Fibroblast of mammary gland (primary cell): ENCODE measurements at places on chromosomes 2 and 18.
A peak's percentile ranks its signal among the peaks of the same experiment; 100 is the strongest.

- DNase-seq, result peak; percentile 40
Measured at GRCh38 chr2:179932786-179933185, 71.4 kb upstream of the ZNF385B start.

GRCh38 chr2:19207452-19207851 lies 151.0 kb downstream of the OSR1 start:
- DNase-seq, result no peak

GRCh38 chr2:205878999-205879762 lies 196.9 kb downstream of the NRP2 start:
- no peak for DNase-seq

- no peak for DNase-seq
Measured at GRCh38 chr2:12708508-12709206, 8.1 kb upstream of the TRIB2 start.

DNA sequence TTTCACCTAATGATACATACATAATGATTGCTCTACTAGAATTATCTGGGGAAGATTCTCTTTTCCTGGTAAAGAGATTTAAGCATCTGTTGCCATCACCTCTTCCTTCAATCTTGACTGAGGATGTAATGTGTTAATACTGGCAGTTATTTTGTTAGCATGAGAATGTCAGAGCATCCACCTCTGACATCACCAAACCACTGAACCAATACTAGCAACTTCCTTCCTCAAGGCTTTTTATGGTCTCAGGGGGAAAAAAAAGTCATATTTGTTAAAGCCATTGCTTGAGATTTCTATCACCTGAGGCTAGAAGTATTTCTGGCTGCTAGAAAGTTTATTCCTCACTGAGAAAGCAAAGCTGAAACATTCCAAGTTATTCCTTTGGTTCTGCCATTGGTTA lies 48.5 kb downstream of the DSEL start:
- no peak for DNase-seq

GRCh38 chr2:9914384-9915065 lies 37.0 kb upstream of the GRHL1 start:
- DNase-seq, result peak; percentile 90

- DNase-seq, result peak; percentile 95
Measured at GRCh38 chr2:190159453-190159852, 96.9 kb upstream of the MSTN start.
